ENCODE measurements at places on chromosomes 5 and 9. TPM values are rescaled to one million over a fixed set of nuclear protein-coding genes. Genes with fewer than 3 reads are reported as not detected.

GRCh38 chr5:14421851-14422250 is 159.7 kb upstream of the OTULINL start:
- DNase-seq: no peak

- DNase-seq: no peak
These were observed 381.9 kb downstream of the PLK2 start for GRCh38 chr5:58077966-58078365.

The PCDHGA12 gene
- total RNA-seq: 3.7 TPM

DNA sequence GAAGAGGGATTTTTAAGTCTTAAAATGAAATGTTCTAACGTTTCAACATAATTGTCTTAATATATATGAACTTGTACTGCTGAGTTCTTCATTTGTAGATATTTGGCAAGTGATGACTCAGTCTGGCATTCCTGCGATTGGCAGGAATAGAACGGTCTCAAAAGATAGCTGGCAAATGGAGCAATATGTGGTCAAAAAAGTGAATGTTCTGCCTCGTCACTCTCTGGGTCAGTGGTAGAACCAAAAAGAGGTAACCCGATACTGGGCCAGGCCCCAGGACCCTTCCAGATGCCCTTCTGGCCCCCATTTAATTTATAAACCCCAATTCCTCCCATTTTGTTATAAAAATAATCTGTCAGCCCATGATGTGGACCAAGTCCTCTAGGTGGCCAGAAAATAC is 39.2 kb downstream of the ZNF366 start:
- DNase-seq: no peak

- no peak for DNase-seq
These were observed 27.3 kb downstream of the SARDH start for GRCh38 chr9:133710661-133711427.

GRCh38 chr9:70283848-70284247 is 25.1 kb downstream of the SMC5 start:
- no peak for DNase-seq

The NDST1 gene
- total RNA-seq: 16.3 TPM

The TAS2R1 gene
- total RNA-seq: not detected

DNA sequence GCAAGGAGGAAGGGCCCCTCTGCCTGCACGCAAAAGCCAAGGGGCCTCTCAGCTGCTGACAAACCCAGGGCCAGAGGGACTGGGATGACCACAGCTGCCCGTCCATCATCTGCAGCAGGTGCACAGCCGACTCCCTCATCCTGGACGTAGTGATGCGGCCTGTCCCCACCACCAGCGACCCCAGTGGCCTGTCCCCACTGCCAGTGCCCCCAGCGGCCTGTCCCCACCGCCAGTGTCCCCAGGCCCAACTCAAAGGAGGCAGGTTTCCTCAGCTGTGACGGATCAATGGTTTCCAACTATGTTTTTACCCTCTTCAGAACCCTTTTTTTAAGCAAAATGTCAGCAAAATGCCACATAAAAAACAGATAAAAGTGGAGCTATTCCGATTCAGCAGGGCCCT is 62.5 kb downstream of the VAV2 start:
- DNase-seq: no peak

The CCDC69 gene
- total RNA-seq: 0.41 TPM

The CD72 gene
- total RNA-seq: 0.41 TPM

GRCh38 chr9:21096172-21096900 is 18.6 kb upstream of the IFNB1 start:
- peak; percentile 14 for DNase-seq

DNA sequence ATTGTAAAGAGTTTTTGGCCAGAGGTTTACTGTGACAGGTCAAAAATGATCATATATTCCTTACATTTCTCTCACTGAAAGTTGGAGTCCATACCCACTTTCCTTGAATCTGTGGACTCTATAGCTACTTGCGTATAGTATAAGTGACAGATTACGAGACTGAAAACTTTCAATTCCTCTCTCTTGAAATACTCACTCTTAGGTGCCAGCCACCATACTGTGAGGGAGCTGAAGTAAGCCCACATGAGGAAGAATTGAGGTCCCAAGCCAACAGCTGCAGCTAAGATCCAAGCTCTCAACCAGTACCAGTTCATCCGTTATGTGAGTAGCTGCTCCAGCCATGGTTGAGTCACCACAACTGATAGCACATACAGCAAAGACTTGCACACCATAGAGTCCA is 128.1 kb upstream of the FAM174A start:
- no peak for DNase-seq

The PTGER4 gene
- total RNA-seq: 1.6 TPM

- DNase-seq: no peak
These were observed 25.1 kb downstream of the FGF18 start for GRCh38 chr5:171444582-171444981.

The TRMO gene
- 18.3 TPM for total RNA-seq

- DNase-seq: peak; percentile 71
These were observed 6.1 kb downstream of the SARDH start for GRCh38 chr9:133731876-133732638.

The LCN9 gene
- total RNA-seq: not detected

The SHC3 gene
- 49.3 TPM for total RNA-seq

DNA sequence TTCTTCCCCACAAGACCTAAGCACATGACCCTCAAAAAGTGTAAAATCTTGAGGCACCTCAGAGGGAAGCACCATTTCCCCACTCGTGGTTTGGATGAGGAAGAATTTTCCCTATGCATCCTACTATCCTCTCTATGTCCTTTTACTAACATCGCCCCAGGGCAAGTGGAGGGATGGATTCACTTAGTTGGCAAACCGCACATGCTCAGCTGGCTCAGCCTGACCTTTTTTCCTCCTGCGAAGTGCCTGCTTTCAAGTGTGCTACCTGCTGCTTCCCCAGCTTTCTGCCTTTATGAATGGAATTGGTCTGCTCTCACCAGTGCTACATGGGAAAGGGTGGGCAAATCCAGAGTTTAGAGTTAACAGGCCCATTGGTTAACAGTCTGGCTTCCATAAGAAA is 56.6 kb upstream of the IFNK start:
- no peak for DNase-seq

DNA sequence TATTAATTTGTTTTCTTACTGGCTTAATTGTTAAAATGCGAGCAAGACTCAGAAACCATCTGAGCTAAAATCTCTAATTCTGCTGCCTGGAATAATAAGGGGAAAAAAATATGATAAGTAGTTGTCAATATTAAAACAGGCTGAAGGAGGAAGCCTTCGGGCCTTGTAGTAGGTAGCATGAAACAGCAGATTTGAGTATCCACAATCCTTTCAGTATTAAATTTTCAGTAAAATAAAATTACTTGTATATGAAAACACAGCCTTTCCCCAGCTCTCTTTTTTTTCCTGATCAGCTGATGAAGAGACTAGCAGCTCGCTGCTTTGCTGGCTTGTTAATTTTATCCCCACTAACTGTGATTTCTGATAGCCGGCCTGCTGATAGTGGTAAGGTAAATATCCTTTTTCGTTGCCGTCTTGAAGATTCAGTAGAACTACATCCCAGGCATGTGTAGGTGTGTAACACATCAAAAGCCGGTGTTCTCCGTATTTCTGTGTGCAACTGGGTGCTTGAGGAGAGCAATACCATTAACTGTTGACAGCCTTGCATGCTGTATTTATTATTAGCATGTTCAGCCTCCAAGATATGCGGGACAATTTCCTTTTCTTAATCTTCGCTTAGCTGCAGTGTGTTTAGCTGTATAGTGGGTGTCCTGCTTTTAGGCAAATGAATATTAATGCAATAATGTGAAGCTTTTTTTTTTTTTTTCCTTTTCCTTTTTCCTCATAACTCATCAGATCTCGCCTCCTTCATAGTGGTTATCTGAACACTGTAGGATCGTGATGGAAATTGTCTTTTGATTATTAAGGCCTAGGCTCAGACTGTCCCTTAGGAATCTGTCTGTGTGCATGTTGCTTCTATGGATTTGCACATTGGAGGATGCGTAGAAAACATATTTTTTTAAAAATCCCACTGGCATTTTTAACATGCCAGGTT is 144.6 kb downstream of the SMARCA2 start:
- no peak for DNase-seq

The OTP gene
- not detected for total RNA-seq

DNA sequence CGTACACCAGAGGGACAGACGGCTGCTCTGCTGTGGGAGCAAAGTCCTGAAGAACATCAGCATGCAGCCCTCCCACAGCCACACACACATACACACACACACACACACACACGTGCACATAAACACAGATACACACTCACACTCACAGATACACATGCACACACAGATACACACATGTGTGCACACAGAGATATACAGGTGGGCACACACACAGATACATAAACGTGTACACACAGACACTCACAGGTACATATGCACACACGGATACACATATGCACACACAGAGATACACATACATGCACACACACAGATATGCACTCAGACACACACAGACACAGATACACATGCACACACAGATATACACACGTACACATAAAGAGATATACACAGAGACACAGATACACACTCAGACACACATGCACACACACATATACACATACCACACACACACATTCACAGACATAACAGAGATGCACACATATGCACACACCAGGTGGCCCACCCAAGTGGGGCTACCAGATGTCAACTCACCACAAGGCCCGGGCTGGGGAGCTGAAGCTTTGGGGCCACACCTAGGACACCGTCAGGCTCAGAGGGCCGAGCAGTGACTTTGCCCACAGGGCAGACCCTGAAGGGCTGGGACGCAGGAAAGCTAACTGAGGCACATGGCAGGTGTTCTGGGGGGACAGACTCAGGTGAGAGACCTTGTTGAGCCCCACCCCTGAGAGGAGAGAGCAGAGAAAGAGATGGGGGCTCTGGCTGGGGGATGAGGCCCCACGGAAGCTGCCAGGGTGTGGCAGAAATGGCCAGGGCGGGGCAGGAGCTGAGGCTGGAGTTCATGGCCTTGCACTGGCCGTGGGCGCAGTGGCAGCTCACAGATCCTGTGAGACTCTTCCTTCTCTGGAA is 148.6 kb upstream of the PPP1R26 start:
- DNase-seq: no peak

The FBP2 gene
- not detected for total RNA-seq

DNA sequence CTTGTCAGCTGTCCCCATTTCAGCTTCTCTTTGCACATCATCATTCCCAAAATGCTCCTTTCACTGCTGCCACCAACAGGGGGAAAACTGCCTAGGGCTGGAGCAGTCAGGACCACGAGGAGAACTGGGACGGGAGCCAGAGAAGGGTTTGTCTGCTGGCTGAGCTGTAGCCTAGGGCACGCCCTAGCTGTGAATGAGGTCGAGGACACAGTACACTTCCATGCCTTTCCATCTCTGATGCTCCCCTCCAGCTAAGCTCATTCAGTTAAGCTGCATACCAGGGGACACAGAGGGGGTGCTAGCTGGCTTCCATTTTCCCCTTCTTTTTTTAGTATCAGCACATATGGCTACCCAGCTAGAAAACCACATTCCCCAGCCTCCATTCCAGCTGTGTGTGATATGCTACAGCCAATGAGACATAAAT is 64.7 kb downstream of the STK10 start:
- DNase-seq: peak; percentile 44

The TLE1 gene
- 32.2 TPM for total RNA-seq

The PCDHGA9 gene
- total RNA-seq: 6.9 TPM

- DNase-seq: no peak
These were observed 14.0 kb downstream of the UBAP2 start for GRCh38 chr9:34034698-34035065.

- DNase-seq: no peak
These were observed 1.9 kb downstream of the LRRC26 start for GRCh38 chr9:137167747-137168572.

The DAB2IP gene
- total RNA-seq: 12.6 TPM

DNA sequence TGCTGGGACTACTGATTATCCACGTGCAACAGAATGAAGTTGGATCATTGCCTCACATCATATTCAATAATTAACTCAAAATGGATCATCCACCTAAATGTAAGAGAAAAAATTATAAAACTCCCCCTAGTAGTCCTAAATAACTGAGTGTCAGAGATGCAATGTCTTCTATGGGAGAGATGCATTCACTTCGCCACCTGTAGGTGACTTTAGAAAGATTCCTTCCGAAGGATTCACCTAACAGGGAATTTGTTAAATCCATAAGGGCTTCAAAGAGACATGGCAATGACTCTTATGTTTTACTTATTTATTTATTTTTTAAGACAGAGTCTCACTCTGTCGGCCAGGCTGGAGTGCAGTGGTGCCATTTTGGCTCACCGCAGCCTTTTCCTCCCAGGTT is 526.0 kb downstream of the MTRR start:
- no peak for DNase-seq

The ADAMTS2 gene
- 3.3 TPM for total RNA-seq

- DNase-seq: no peak
These were observed 27.4 kb downstream of the SNX30 start for GRCh38 chr9:112777914-112778313.

GRCh38 chr9:105443121-105443520 is 4.7 kb upstream of the FSD1L start:
- DNase-seq: no peak

The PCDHAC2 gene
- total RNA-seq: 29.8 TPM

The PHF24 gene
- 19.2 TPM for total RNA-seq

- no peak for DNase-seq
These were observed 132.6 kb downstream of the PDZD2 start for GRCh38 chr5:31771500-31771899.

- DNase-seq: no peak
These were observed 243.3 kb upstream of the CTNND2 start for GRCh38 chr5:12147513-12147912.

GRCh38 chr5:42691413-42691937 is 65.1 kb upstream of the CCDC152 start:
- no peak for DNase-seq

- DNase-seq: no peak
These were observed 128.5 kb downstream of the ZNF354C start for GRCh38 chr5:179188636-179189035.

The DNAJB5 gene
- 57.1 TPM for total RNA-seq

The AQP3 gene
- total RNA-seq: not detected

The SLC36A3 gene
- total RNA-seq: not detected

The OBP2B gene
- total RNA-seq: not detected

The PTGES2 gene
- total RNA-seq: 58.3 TPM
